RPMI8226 (cell line): ENCODE measurements at places on chromosomes 7 and 10.

DNA sequence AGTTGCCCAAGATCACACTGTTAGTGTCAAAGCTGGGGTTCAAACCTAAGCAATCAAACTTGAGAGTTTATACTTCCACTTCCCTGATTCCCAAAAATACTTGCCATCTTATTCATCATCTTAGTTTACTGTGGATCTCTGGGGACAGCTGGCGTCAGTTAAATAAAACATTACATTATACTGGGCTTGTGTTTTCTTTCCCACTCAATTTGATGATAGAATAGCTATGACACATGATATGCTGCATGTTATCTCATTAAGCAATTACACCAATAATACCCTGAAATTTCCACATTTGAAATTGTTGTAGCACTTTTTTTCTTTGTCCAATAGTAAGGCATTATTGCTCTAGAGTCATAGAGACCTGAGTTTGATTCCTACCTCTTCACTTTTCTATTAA is 62.9 kb upstream of the MXI1 start:
- DNase-seq: no peak

DNA sequence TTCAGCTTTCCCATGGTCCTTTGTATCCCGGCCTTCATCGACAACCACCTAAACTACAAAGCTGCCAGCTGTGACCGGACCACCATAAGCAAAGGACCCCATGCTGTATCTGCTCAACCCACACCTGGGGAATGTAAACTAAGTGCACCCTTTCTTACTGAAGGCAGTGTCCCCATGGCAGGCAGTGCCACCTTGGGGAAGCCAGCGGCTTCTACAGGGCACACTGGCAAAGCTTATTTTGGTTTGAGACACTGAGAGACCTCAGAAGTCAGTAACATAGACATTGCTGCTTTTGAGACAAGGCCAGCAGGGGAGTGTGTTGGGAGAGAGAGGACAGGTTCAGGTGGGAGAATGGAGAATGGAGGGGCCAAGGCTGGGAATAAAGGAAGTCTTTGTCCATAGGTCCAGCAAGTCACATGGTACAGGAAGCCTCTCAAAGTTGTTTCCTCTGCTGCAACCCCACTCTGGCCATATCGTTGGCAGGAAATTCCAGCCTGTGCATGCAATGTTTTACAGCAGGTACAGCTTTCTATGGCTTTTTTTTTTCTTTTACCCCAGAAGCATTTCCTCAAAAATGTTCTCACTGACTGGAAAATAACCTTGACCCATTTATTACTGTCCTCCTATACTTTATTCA is 85.9 kb upstream of the NPVF start:
- DNase-seq: no peak

- DNase-seq: no peak
Measured at GRCh38 chr10:28778524-28778923, 101.2 kb downstream of the BAMBI start.

- DNase-seq: no peak
Measured at GRCh38 chr7:112134039-112134438, 72.2 kb downstream of the DOCK4 start.

DNA sequence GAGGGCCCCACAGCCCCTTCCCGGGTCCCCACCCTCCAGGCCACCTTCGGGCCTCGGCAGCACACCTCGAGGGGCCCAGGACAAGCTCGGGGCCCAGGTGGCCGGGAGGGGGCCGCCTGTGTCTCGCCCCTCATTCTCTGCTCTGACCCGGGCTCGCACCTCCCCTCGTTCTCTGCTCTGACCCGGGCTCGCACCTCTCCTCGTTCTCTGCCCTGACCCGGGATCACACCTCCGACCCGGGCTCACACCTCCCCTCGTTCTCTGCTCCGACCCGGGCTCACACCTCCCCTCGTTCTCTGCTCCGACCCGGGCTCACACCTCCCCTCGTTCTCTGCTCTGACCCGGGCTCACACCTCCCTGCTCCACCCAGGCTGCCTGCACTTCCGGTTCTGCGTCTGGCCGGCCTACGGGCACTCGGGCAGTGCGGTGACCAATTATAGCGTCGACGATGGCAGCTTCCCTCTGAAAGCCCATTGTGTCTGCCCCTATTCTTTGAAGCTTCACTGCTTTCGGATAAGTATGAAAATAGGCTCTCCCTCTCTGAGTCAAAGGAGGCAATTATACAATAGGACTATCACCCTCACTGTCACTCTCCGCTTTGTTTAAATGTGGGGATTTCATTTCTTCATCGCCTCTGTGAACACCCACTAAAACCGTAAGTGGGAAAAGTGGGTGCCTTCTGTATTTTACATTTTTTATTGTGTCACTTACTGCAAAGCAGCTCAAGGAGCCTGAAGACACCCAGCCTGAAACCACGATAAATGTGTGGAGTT is 457.4 kb downstream of the DNAJB6 start:
- no peak for DNase-seq

DNA sequence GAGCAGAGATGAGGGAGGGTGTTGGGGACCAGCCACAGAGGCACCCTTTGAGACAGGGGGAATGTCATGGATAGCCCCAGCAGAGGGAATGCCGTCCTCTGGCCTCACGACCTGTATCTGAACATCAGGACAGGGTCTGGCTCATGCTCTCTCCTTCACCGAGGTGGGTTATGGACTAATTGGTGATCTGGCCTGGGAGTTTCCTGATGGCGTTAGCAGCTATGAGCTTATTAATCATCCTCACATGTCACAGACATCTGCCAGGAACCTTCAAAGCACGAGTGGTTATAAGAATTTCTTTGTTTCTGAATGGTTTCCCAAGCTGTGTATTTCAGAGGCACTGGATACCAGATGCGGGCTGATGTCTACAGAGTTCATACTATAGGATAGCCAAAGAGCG is 6.9 kb downstream of the CPA4 start:
- no peak for DNase-seq

DNA sequence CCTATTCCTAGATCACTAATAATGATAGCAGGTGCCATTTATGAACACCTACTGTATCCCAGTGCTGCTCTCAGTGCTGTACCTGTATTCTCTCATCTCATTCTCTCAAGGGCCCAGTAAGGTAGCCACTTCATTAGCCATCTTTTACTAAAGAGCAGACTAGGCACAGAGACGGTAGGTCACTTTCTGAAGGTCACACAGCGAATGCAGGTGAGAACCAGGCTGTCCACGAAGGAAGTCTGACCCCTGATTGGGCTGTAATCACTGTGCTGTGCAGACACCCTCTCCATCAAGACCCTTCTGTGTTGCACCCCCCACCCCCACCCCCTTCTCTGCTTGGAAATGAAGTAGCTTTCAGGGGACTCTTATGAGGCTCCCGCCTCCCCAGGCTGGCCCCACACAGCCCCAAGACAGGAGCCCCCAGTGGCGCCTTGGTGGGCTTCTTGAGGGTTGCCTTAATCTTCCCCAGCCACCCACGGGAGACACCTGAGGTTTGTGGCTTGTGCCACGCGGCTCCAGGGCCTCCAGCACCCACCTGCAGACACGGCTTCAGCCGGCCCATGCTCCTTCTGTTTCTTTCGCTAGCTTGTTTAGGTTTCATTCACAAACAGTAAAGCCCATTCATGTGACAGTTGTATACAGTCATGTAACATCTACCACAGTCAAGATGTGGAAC is 81.7 kb upstream of the FAM20C start:
- no peak for DNase-seq

DNA sequence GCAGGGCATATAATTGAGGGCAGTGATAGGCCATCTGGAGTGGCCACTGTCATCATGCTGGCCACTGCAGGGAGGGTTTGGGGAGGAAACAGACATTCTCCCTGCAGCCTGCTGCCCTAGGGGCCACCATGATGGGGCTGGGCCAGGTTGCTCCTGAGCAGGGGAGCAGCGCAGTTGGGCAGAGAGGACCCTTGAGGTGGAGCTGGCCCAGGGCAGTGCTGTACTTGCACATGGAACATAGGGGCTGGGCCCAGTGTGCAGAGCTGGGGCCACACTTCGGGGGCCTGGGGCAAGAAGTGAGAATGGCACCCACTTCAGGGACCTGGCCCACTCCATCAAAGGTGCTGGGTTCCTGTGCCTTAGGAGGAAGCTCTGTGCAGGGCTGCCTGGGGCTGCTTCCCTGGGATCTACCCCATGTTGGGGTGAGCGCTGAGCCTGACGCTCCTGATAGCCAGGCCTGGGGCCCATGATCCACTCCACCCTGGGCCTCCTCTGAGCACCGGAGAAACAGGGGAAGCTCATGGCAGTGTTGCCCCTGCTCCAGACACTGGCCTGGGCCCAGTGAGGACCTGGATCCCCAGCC is 21.3 kb upstream of the NUB1 start:
- no peak for DNase-seq

- DNase-seq: no peak
Measured at GRCh38 chr10:124898471-124898870, 43.5 kb upstream of the ZRANB1 start.

DNA sequence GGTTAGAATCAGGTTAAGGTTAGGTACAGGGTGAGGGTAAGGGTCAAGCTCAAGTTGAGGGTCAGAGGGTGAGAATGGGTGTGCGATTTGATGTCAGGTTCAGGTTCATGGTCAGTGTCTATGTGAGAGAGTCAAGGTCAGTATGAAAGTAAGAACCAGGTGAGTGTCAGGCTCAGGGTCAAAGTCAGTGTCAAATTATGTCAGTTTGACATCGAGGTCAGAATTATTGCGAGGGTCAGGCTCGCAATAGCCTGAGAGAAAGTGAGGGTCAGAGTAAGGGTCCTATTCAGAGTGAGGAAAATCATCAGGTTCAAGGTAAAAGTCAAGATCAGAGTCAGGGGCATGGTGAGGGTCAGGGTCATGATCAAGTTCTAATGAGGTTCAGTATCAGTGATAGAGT is 13.0 kb downstream of the MRPS24 start:
- no peak for DNase-seq

GRCh38 chr7:48090095-48090805 is 1.2 kb downstream of the UPP1 start:
- DNase-seq: no peak

- no peak for DNase-seq
Measured at GRCh38 chr10:74705358-74705980, 120.9 kb upstream of the KAT6B start.

DNA sequence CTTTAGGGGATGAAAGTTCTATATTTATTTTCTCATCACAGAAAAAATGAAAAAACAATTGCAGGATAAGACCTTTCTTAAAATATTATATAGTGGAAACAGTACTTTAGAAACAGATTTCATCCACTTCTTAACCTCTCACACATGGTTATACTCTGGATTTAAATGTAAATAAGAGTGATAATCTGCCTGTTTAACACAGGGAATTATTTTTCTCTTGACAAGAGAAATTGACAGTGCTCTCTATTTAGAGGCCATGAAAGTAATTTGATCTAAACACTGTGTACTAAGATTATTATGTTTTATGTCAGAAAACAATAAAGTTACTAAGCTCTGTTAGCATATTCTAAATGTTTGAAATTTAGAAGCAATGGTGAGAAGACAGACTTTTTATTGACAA is 88.4 kb downstream of the PHF14 start:
- DNase-seq: no peak

GRCh38 chr10:13830385-13830784 is 243.6 kb downstream of the PRPF18 start:
- no peak for DNase-seq

DNA sequence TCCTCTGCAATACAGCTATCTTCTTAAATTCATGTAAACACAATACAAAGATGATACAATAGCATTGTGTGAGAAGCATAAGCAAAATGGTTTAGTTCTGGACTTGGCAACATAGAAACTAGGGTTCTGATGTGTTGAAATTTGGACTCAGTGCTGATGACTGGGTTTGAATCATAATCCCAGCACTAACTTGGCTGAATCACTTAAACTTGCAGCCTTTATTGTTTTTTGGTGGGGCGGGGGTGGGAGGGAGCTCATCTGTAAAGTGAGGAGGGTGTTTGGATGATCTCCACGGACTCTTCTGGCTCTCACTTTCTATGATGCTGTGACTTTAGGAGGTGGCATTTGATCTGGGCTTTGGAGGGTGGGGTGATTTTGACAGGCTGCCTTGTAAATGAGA is 158.2 kb downstream of the WNT2 start:
- DNase-seq: no peak

- DNase-seq: no peak
Measured at GRCh38 chr10:88226891-88227290, 356.2 kb downstream of the RNLS start.

- no peak for DNase-seq
Measured at GRCh38 chr7:94556028-94556427, 46.4 kb downstream of the CASD1 start.

DNA sequence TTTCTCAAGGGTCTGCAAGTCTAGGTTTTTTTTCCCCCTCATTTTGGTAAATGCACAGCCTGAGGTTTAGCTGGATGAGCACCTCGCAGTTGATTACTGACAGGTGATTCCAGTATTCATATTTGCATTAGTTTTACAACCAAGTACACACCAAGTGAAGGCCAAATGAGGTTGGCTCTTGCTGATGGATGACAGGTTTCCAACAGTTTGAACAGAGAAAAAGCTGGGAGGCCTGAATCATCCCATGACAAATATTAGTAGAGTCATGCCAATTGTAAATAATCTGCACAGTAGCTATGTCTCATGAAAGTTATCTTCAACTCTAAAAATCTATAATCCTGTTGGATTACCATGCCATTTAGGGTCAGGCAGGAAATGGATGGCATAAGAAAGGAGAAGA is 399.8 kb downstream of the HTR7 start:
- no peak for DNase-seq

GRCh38 chr10:127420138-127420684 is 128.9 kb upstream of the NPS start:
- DNase-seq: no peak

DNA sequence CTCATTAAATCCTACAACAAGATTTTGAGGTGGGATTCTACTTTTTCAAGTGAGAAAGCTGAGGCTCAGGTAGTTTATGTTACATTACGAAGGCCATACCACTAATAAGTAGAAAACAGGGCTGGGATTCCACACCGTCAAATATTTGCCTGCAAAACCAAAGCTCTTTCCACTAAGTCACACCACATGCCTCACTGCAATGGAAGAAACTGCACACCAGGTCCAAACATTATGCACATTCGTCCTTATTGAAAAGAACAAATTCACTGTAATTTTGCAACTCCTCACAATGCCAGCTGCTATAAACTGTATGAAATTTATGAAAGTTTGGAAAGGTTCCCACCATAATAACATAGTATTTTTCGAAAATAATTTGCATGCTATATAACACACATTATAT is 66.5 kb downstream of the DGKB start:
- no peak for DNase-seq

- DNase-seq: peak; percentile 25
Measured at GRCh38 chr10:26841733-26842317, 18.9 kb downstream of the ABI1 start.

- DNase-seq: no peak
Measured at GRCh38 chr10:11853468-11853867, 30.3 kb downstream of the PROSER2 start.

DNA sequence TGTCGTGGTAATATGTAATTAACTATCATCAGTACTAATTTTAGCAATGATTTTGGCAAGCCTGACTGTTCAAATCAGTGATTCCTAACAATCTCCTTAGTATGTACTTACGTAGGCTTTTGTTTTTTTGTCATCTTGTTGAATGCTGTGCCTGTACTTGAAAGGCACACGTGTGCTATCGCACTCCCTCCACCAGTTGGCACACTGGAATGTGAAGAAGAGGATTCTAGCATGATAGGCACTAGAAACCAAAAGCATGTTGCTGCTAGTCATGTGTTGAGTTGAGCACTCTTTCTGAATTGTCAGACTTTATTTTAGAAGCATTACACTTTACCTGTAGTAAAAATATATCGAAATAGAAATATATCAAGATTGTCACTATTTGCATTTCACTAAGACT is 59.1 kb downstream of the TASOR2 start:
- no peak for DNase-seq

GRCh38 chr10:4623757-4624420 is 202.1 kb upstream of the AKR1E2 start:
- no peak for DNase-seq
